ENCODE measurements at places on chromosomes 4 and X.

GRCh38 chr4:123446865-123447474 is 50.4 kb downstream of the SPRY1 start:
- no peak for DNase-seq

GRCh38 chrX:70313503-70313902 is 23.6 kb downstream of the KIF4A start:
- no peak for DNase-seq

- DNase-seq: peak; percentile 88
Measured at GRCh38 chrX:49001521-49002090, 458 bp downstream of the GRIPAP1 start.

- DNase-seq: no peak
Measured at GRCh38 chr4:159252491-159252890, 149.6 kb downstream of the RAPGEF2 start.

DNA sequence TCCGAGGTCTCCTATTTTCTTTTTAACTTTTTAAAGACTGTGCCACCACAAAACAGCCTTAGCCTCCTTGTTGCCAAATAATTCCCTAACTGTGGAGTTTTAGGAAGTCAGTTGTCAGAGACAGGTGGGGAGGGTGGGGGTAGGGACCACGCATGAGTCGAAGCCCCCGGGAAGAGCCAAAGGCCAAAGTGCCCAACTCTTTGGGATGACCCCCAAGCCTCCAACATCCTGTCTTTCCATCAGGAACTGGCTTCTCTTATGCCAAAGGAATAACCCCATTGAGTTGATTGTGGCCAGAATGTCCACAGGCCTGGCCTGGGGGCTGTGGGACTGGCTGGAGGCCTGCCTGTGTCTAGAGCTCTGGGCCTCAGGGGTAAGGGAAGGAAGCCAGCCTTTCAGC is 5.8 kb downstream of the PRRG3 start:
- DNase-seq: no peak

- DNase-seq: no peak
Measured at GRCh38 chr4:36854554-36854953, 390.0 kb upstream of the NWD2 start.

- DNase-seq: no peak
Measured at GRCh38 chrX:66676413-66676812, 37.5 kb upstream of the EDA2R start.

DNA sequence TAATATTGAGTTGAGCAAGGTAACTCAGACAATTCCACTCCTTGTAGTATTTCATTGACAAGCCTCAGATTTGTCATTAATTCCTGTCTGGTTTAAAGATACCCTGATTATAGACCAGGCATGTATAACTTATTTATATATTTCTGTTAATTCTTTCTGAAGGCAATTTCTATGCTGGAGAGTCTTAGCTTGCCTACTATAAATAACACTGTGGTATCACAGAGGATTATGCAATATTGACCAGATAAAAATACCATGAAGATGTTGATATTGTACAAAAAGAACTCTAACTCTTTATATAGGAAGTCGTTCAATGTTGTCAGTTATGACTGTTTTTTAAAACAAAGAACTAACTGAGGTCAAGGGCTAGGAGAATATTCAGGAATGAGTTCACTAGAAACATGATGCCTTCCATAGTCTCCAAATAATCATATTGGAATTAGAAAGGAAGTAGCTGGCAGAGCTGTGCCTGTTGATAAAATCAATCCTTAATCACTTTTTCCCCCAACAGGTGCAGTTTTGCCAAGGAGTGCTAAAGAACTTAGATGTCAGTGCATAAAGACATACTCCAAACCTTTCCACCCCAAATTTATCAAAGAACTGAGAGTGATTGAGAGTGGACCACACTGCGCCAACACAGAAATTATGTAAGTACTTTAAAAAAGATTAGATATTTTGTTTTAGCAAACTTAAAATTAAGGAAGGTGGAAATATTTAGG is 821 bp downstream of the CXCL8 start:
- DNase-seq: no peak

- no peak for DNase-seq
Measured at GRCh38 chr4:77819404-77819842, 255 bp upstream of the CNOT6L start.

DNA sequence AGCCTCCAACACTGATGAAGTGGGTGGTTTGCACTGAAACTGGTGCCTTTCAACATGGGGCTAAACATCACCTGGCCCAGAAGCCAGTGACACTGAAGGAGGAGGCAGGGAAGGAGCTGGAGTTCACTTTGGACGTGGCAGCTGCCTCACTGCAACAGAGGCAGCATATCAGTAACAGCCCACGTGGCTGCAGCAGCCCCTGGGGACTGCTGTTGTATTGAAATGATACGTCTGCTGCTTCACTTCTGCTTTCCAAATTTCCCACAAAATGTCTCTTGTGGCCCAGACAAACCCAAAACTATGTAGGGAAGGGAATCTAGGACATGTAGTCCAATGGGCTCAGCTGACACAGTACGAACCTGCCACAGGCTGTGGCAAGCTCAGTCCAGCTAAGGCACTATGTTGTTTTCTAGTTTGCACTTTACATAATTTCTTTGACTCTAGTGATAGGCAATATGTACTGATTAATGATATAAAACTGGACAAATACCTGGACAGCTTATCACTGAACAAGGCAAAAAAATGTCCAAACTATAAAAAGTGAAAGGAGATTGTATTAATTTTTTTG is 84.7 kb upstream of the RAPGEF2 start:
- no peak for DNase-seq

GRCh38 chr4:109010521-109010920 is 247.7 kb upstream of the ETNPPL start:
- no peak for DNase-seq
